Pulmonary artery endothelial cell (primary cell): ENCODE measurements at places on chromosomes 1 and 21. TPM values are rescaled to one million over a fixed set of nuclear protein-coding genes. Genes with fewer than 3 reads are reported as not detected.

Gene HES3
- not detected in 2 replicates for total RNA-seq

Gene CLEC20A
- total RNA-seq, result not detected in 2 replicates

Gene REN
- not detected in 2 replicates for total RNA-seq

Gene CLIC6
- not detected in 2 replicates for total RNA-seq

Gene RBBP5
- total RNA-seq, result 17.7 and 28.9 TPM in 2 replicates

Gene PADI1
- not detected in 2 replicates for total RNA-seq

Gene DDR2
- total RNA-seq, result 41.5 and 48.1 TPM in 2 replicates

Gene NME7
- total RNA-seq, result 20.3 and 30.8 TPM in 2 replicates

Gene SLC5A9
- not detected in 2 replicates for total RNA-seq

Gene NOS1AP
- total RNA-seq, result 0.53 and 1.6 TPM in 2 replicates

Gene MAB21L3
- not detected in 2 replicates for total RNA-seq

Gene AIM2
- not detected in 2 replicates for total RNA-seq

Gene CFHR3
- total RNA-seq, result not detected in 2 replicates

Gene MASP2
- 0.04 TPM in 1 of 2 replicates, not detected in the other for total RNA-seq

Gene CFHR5
- total RNA-seq, result not detected in 2 replicates

Gene SELP
- 1.8 and 3.3 TPM in 2 replicates for total RNA-seq

Gene PLA2G5
- total RNA-seq, result 0.07 and 0.18 TPM in 2 replicates
